ENCODE measurements at places on chromosomes 3 and 15.

DNA sequence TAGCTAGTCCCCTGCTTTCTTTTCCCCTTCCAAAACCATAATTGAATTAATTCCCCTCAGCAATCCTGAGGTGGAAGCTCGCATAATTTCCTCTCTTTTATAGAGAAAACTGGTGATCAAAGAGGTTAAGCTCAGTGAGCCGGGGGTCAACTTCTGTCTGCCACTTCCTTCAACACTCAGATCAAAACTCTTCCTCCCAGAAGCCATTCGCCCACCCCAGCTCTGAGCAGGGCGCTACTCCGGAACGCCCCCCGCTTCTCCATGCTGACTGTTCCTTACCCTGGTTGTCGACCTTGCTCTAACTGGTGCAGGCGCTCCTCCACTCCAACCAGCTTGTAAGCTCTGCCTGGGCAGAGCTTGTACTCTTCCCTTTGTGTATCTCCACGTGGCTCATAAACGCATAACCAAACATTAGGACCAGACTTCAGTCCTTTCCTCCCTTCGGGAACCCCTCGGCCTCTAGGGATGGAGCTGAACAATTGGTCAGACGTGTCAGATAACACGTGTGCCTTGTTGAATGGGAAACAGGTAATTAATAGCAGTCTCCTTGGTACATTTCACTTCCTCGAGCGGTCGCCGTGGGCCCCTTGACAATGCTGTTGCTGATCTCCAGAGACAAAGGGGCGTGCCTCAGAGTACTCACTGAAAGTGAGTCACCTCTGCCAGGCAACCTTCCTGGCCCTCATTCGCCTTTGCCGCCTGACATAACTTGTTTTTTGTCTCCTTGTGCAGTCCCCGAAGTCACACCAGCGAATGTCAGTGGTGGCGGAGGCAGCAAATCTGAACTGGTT is 71.8 kb downstream of the IL5RA start:
- no peaks in the 10 kb centered on the region for H3K4me1 ChIP-seq
- H3K36me3 ChIP-seq, result no peaks in the 10 kb centered on the region
- H3K4me3 ChIP-seq, result no peak overlapping the region
- DNase-seq, result no peak
- H3K27me3 ChIP-seq, result no peaks in the 10 kb centered on the region
- H3K27ac ChIP-seq, result no peak overlapping the region

- H3K4me3 ChIP-seq, result no peak overlapping the region
- no peaks in the 10 kb centered on the region for H3K4me1 ChIP-seq
- no peaks in the 10 kb centered on the region for H3K27me3 ChIP-seq
- no peak for DNase-seq
Measured at GRCh38 chr3:120171134-120171873, 77.1 kb upstream of the GSK3B start.

GRCh38 chr3:152780553-152780952 is 54.4 kb upstream of the P2RY1 start:
- H3K27me3 ChIP-seq, result no peaks in the 10 kb centered on the region
- H3K4me3 ChIP-seq, result no peak overlapping the region
- H3K27ac ChIP-seq, result no peak overlapping the region
- no peaks in the 10 kb centered on the region for H3K36me3 ChIP-seq
- DNase-seq, result no peak
- no peaks in the 10 kb centered on the region for H3K4me1 ChIP-seq

- peaks cover 6% of the 10 kb centered on the region for H3K27me3 ChIP-seq
- no peaks in the 10 kb centered on the region for H3K36me3 ChIP-seq
- no peak overlapping the region for H3K4me3 ChIP-seq
- H3K27ac ChIP-seq, result no peak overlapping the region
- no peaks in the 10 kb centered on the region for H3K4me1 ChIP-seq
- DNase-seq, result no peak
Measured at GRCh38 chr15:56058986-56059385, 65.6 kb upstream of the NEDD4 start.

All from activated T-cell treated with anti-CD3 and anti-CD28 coated beads, Interleukin-2, amount 50 U/mL, for 24 hours (primary cell).